Stimulated activated CD8-positive, alpha-beta memory T cell treated with anti-CD3 and anti-CD28 coated beads, Interleukin-4, amount 100 ng/mL, for 1 hour (primary cell): ENCODE measurements at places on chromosomes 13 and 19.
A peak's percentile ranks its signal among the peaks of the same experiment; 100 is the strongest.

DNA sequence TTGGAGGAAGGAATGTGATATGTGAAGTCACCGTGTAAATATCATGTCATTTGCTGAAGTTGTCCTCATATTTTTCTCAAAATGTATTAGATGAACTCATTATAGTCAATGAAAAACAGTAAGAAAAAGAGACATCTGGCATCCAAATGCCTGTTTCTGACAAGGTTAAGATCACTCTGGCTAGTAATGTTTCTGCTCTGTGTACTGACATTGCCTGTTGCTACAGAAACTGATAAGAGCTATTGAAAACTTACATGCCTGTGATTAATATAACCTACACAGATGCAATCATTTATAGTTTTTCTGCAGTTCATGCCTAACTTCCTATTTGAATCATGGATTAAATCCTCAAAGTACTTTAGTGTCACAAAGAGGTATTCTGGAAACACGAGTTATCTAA is 249.8 kb downstream of the NBEA start:
- DNase-seq: no peak

GRCh38 chr13:84571264-84571663 is 689.0 kb upstream of the SLITRK1 start:
- no peak for DNase-seq

- no peak for DNase-seq
Measured at GRCh38 chr19:33064458-33064791, 263 bp downstream of the RHPN2 start.

DNA sequence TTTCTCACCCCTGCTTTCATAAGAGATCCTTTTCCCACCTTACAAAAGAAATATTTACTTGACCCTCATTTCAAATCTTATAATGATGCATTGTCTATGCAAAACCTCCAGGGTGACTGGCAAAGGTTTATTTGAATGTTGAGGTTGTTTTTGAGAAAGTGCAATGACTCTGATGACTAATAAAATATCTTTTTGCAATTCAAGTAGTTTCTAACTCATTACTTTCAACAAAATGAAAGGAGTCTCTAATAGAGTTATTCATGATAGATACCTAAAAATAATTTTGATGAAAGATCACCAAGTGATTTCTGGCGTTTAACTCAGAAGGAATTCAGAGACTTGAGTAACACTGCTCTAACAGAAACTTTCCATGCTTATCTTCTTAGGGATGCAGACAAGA is 144.2 kb downstream of the FOXO1 start:
- DNase-seq: no peak

DNA sequence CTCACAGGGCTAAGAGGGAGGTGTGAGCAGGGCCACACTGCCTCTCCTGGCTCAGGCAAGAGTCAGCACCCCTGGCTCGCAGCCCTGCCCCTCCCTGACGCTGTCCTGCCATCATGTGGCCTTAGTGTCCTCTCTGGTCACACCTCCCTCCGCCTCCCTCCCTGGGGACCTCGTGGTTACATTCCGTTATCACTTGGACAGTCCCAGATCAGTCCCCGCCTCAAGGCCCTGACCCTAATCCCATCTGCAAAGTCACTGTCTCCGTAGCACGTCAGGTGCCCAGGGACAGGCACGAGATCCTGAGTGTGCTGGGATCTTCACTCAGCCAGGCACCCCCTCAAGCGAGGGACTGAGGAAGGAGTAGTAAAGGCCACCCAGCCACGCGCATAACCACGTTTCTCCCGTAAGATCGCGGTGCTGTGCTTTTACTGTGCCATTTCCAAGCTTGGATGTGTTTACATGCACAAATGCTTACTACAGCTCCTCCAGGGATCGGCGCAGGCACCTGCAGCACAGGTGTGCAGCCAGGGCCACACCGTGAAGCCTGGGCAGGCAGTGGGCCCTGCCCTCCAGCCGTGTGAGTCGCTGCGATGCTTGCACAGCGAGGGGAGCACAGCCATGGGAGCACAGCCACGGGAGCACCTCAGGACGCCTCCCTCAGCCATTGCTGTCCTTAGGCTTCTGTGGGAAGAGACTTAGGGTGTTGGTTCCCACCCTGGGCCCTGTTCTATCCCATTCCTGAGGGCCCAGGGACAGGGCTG is 10.7 kb upstream of the TMEM255B start:
- no peak for DNase-seq

DNA sequence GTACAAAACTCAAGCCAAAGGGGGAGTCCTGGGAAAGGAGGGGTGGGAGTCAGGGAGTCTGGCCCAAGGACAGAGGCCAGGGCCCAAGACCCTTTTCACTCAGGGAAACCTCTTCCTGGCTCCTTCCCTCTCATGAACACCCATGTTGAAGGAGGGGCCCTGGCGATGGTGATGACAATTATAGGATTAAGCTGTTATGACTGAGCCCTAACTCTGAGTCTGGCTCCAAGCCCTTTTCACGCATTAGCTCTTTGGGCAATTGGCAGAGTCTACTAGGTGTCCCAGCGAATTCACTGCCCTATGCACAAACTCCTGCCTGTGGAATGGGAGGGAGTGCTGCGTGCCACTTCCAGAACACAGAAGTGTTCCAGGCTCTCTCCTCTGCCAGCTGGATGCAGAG is 20.7 kb downstream of the ZNF575 start:
- DNase-seq: no peak

- DNase-seq: no peak
Measured at GRCh38 chr19:41784743-41785142, 11.6 kb upstream of the CEACAM3 start.

DNA sequence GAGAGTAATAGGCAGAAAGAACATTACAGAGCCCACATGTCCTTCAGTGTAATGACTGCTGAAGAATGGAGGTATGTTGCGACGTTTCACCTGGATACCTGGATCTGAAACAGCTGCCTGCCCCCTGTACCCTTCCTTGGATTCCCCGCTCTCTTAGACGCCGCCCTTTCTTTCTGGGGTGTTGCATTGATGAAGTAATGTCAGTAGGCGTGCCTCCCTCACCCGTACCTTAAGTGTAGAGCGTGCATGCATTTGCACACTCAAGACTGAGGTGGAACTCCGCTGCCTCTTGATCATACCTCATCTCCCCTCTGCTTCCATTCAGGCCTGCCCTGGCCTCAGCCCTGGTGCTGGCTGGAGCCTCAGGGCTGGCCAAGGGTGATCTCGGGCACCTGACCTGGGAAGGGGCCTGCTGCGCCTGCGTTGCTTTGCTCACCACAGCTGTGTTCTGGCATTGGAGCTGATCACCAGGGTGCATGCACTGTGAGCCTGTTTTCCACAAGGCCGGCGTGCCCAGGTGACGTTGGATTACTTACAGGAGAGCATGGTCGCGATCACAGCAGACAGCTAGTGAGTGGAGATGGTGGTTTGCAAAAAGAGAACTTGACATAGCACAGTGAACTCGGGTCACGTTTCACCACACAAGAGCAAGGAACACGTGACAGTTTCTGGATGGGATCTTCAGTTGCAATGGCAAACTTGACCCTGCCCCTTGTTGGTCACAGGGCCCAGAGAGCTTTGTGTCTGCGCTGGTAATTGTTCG is 99.0 kb downstream of the ARHGEF7 start:
- DNase-seq: no peak

DNA sequence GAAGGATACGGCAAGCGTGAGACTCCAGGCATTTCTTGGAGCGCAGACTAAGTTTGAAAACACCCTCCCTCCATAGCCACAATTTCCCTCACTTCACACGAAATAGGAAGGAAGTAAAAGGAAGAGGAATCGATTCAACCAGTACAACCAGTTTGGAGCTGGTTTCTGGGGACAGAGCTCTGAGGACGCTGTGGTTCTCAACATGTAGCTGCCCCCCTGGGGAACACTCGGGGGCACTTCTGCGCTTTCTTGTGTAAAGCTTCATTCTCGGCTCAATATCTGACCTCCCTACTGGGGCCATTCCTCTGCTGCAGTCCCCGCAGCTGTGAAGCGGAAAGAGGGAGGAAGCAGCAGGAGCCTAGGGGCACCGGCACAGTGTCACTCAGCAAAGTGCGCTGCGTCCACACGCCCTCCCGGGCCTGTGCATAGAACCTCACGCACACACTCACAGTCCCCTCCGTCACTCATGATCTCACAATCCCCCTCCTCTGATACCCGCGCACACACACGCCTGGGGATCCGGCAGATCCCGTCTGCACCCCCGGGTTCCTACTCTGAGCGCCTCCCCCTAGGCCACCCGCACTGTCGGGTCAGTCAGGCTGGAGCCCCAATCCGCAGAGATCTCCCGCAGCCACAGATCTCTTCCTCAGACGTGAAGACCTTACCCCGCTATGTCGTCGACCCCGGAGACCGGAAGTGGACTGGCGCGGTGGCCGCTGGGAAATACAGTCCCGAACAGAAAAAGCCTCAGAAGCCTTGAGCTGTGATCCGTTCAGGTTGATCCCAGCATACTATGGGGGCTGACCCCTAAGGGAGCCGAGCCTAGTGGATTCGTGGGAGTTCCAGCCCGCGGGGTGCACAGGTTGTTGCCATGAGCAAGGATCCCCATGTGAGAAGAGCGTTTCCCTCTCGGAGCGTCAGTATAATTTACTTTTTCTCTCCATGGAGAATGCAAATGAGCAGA is at the start of gene ZNF780A:
ZNF780A (minus strand) TSS at position 703 of the 964 bp plus-strand sequence. CDS start 6,190 bp downstream, outside the sequence.
- DNase-seq: peak; percentile 66
